ENCODE measurements at places on chromosomes 2 and 18.

DNA sequence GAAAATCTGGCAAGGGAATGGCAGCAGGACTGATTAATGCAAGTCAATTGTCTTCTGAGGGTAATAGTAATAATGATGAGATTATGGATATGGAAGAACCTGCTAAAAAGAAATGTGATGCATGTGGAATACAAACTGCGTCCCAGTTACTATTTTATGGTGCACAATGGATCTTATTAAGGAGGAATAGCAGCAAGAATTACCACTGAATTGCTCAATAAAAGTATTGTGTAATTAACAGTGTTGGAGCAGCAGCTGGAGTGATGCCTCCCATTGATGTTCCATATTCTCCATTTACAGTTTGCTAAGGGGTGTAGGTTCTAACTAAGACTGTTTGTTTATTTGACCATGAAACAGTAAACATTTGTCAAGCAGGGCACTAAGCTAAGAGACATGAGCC lies 167.9 kb downstream of the HRH4 start:
- peak; percentile 10 for DNase-seq

- no peak for DNase-seq
These were observed 32.5 kb downstream of the KCTD1 start for GRCh38 chr18:26515643-26516487.

- DNase-seq: no peak
These were observed 263.1 kb upstream of the CHAC2 start for GRCh38 chr2:53504507-53504906.

- no peak for DNase-seq
These were observed 775.5 kb downstream of the RNF144A start for GRCh38 chr2:7692657-7693161.

DNA sequence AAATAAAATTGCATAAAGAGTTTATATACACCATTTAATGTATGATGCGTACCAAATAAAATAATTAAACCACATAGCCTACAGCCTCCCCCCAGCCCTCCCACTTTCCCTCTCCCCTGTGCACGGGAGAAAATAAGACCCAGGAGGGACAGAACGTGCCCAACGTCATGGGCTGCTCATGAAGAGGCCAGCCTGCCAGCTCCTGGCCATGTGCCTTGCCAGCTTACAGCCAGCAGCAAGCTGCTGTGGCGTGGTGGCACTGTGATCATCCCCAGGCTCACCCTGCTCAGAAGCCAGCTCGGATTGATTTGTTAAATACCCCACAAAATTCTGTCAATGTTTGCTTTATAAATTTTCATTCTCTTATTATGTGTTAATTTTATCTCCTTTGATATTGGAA lies 7.6 kb downstream of the GPR148 start:
- no peak for DNase-seq

DNA sequence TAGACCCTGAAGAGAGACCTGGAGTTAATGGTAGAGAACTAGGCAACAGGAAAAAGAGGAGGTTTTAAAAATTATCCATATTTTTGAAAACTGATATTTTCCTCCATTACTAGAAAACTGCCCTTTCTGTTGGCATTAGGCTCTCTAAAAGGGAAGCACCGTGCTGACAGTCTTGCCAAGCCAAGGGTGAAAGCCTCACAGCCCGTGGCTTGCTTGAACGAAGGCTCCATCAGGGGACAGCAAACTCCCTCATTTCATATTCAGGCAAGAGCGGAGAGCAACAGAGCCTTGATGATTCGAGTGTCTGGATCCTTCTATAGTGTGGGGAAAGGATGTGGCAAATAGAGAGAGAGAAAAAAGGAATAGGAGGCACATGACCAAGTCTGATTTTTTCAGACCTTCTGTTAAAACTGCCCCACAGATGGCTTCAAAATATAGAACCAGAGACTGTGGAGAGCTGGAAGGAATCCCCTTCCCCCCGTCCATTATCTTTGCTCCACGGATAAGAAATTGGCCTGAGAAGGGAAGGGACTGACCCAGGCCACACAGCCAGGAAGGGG lies 67.0 kb downstream of the CACNB4 start:
- no peak for DNase-seq

GRCh38 chr2:240426845-240427721 lies 8.4 kb upstream of the GPC1 start:
- no peak for DNase-seq

- DNase-seq: no peak
These were observed 209.8 kb downstream of the CD226 start for GRCh38 chr18:69737851-69738250.

- no peak for DNase-seq
These were observed 38.2 kb downstream of the MC2R start for GRCh38 chr18:13877157-13877556.

GRCh38 chr2:201715459-201715858 lies 17.0 kb upstream of the MPP4 start:
- DNase-seq: no peak

- DNase-seq: peak; percentile 21
These were observed 40.0 kb downstream of the NPPC start for GRCh38 chr2:231886071-231886681.

- DNase-seq: no peak
These were observed 95.9 kb downstream of the TXNL1 start for GRCh38 chr18:56542476-56542875.

- DNase-seq: no peak
These were observed 60.3 kb downstream of the FARSB start for GRCh38 chr2:222595581-222595980.

DNA sequence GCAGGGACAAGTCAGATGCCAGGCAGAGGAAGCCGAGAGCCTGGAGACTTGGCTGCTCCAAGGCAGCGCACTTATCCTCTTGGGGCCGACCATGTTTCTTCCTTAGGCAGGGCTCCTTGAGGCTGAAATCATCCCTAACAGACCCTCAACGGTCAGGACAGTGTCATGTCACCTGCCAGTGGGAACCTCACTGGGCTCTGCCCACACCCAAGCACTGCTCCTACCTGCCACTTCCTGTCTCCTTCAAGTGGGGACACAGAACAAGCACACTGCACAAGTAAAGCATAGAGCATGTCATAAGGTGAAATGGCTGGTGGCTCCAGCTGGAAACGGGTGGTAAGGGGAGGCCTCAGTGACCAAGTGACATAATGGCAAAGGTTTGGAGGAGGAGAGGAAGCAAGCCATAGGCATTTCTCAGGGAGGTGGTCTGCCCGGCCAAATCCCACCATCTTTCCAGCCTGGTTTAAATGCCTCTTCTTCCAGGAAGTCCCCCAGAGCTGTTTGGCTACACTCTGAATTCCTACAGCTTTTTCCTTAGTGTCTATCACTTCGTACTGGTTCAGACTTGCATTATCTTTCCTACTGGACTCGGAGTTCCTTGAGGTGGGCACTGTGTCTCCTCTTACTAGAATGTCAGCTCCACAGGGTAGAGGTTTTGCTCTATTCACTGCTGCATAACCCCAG lies 7.3 kb upstream of the ATOH8 start:
- DNase-seq: no peak

DNA sequence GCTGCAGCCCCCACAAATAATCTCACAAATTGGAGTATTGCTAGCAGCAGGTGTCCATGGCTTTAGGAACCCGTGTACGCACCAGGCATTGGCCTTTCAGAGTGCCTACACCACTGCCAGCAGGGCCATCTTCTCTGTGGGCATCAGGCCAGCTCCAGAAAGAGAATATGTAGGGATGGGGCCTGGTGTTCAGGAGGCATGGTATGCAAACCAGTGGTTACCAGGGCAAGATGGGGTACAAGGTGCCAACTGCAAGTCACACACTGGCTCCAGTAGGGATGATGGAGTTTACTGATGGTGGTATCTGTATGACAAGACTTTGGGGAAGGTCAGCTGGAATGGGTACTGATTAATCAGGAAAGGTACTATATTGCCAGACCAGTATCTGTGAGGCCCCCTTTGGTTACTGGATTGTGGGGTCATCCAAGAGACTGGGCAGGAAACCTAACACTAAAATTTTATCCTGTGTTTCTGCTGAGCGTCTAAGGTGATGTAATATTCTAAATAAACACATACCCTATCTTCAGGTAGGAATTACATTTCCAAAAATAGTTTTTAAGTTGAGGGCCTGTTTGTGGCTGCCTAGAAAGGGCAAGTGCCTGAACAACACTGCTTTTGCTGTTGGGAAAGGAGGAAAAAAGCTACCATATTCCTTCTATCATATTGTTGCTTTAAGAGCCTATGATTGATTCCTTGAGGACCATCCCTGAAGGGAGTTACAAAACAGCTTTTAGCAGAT lies 9.0 kb downstream of the CNOT9 start:
- no peak for DNase-seq

DNA sequence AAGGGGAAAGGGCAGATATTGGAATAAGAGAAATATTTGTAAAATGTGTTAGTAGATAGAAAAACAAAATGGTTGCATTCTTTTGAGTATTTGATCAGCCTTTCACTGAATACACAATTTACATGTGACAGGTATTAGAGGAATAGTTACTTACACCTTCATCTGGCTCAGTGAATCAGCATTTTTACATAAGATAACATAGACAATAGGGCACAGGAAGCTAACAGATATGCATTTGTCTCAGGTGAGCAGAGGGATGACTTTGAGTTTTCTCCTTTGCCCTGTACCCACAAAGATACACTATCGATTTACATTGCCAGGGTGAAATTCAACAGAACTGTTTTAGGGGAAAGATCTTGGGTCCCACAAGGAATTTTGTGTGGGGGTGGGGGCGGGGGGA lies 373.1 kb upstream of the NETO1 start:
- no peak for DNase-seq

DNA sequence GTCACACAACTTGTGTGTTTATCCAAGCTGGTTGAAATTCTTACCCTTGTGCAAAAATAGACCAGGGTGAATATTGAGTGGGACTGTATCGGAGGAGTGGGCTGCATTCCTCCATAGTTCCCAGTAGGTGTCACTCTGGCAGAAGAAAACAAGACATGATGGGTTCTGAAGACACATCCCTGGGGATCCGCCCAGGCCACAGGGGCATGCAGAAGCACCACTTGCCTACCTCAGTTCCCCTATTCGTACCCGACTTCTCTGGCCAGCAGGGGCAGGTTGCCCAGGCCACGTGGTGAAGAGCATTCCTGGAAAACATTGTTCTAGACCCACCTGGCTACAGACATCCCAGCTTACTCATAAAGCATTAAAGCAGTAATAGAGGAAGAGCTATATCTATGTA lies 168.2 kb downstream of the FAM210A start:
- DNase-seq: peak; percentile 62

- no peak for DNase-seq
These were observed 219.5 kb downstream of the HDAC4 start for GRCh38 chr2:239181074-239181902.

DNA sequence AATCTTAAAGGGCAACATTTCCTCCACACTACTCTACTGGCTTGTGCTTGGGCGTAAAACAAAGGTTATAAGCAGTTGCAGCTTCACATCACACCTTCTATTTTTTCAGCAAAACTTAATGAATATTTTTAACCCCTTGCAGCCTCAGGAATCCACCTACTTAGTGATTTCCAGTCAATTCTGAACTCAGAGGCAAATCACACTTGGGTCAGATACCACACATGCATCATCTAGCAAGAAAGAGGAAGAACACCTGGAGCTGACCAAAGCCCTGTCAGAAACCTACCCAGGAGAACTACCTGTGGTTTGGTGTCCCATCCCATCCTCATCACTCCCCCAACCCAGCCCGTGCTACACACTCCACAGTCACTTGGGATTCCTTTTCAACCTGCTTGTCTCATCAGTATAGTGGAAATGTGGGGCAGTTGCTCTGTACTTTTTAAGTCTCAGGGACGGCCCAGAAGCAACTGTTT lies 25.5 kb downstream of the PIAS2 start:
- DNase-seq: no peak

DNA sequence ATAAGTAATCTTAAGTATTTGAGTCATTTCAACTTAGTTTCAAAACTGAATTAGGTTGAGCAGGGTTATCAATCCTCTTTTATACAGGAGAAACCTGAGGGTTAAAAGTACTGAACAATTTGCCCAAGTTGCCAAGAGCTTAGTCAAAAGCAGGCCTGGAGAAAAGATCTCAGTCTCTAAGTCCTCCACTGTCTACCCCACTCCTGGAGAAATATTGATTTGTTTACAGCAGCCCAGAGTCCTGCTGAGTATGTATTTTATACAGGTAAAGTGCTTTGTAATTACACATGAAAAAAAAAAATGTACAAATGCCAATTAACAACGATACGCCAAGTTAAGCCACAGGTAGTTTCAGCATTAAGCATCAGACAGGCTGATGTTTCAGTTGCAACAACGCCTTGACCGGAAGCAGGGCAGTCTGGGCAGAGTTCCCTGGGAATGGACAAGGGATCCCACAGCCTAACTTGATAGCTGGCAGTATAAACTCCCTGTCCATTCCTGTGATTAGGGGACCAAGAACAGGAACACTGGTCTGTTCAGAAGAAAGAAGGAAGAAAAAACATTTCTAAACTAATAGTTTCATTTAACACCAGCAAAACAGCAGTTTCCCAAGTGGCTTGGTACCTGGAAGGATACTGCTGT lies 132.9 kb downstream of the MYO5B start:
- no peak for DNase-seq

DNA sequence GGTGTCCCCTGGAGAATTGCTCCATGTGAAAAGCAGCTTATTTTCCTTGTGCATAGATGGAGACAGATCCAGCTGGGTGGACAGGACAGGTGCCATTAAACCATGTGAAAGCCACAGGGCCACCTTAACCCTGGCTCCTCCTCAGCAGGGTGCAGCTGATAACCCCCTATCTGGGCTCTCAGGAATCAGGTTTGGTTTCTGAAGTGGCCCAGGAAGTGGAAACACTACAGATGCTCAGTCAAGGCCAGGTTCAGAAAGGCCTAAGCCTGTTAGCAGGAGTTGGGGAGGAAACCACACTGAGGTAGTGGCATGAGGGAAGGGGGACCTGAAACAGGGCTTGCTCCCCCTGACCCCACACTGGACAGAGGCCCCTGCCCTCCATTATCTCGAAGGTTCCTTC lies 217.0 kb downstream of the SPP2 start:
- DNase-seq: no peak

DNA sequence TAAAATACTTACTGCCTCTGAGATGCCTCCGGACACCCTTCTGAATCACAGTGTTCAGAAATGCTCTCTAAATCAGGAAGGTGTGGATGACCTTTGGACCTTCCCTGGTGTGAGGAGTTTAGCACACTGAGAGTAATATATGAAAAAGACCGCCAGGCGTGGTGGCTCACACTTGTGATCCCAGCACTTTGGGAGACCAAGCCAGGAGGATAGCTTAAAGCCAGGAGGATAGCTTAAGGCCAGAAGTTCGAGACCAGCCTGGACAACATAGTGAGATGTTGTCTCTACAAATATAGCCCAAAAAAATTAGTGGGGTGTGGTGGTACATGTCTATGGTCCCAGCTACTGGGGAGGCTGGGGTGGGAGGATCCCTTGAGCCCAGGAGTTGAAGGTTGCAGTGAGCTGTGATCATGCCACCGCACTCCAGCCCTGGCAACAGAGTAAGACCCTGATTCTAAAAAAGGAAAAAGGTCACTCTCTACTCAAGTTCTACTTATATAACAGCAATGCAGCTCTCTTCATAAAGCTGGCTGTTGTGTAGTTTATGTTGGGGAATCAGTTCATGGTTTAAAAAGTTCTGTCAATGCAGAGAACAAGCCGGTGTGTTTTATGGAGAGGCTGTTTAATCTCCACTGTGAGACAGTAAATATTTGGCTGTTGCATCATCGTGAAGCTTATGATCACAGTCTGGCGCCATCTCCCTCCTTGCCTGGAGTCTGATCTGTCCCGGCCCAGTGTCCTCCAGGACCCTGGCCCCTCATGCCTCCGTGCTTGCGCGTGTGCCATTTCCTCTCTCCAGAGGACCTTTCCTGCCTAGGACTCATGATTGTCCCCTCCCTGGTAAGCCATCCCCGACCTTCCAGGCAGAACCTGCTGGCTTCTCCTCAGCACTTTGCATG lies 184.5 kb downstream of the FAM210A start:
- DNase-seq: no peak
